Activated B cell treated with CpG ODN at 0.5 μM for 24 hours (primary cell): ENCODE measurements at places on chromosomes 12 and 14. TPM values are rescaled to one million over a fixed set of nuclear protein-coding genes. Genes with fewer than 3 reads are reported as not detected.

FGF6 gene
- total RNA-seq, result not detected in 2 replicates

NELL2 gene
- 0.10 TPM in 1 of 2 replicates, not detected in the other for total RNA-seq

TMTC2 gene
- 1.5 and 2.2 TPM in 2 replicates for total RNA-seq

DDN gene
- 0.20 and 0.44 TPM in 2 replicates for total RNA-seq

PPM1A gene
- total RNA-seq, result 40.1 and 47.5 TPM in 2 replicates

OGFOD2 gene
- total RNA-seq, result 21.7 and 22.8 TPM in 2 replicates
